ENCODE measurements at places on chromosomes 6 and 20.

DNA sequence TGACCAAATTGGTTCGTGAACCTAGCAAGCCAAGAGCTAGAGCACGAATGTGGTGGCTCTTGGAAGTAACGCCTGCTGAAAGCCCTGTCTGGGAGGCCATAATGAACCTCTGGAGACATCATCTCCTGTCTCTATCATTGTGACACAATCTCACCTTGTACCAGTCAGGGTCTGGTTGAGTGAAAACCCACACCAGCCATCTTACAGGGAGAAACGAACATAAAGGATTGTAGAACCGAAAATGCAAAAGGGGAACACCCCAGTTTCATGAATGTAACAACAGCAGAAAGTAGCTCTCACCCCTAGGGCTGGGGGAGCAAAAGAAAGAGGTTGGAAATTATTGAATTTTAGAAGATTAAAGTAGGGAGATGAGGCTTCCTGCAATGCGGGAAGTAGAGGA, 50.9 kb upstream of the TAB2 start:
- peak; percentile 9 for DNase-seq

DNA sequence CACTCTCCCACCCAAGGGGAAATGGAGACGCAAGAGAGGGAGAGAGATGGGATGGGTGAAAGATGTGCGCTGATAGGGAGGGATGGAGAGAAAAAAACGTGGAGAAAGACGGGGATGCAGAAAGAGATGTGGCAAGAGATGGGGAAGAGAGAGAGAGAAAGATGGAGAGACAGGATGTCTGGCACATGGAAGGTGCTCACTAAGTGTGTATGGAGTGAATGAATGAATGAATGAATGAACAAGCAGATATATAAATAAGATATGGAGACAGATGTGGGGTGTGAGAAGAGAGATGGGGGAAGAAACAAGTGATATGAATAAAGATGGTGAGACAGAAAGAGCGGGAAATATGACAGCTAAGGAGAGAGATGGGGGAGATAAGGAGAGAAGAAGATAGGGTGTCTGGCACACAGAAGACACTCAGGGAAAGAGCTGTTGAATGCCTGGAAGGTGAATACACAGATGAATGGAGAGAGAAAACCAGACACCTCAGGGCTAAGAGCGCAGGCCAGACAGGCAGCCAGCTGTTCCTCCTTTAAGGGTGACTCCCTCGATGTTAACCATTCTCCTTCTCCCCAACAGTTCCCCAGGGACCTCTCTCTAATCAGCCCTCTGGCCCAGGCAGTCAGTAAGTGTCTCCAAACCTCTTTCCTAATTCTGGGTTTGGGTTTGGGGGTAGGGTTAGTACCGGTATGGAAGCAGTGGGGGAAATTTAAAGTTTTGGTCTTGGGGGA, 754 bp downstream of the TNF start:
- DNase-seq, result no peak

DNA sequence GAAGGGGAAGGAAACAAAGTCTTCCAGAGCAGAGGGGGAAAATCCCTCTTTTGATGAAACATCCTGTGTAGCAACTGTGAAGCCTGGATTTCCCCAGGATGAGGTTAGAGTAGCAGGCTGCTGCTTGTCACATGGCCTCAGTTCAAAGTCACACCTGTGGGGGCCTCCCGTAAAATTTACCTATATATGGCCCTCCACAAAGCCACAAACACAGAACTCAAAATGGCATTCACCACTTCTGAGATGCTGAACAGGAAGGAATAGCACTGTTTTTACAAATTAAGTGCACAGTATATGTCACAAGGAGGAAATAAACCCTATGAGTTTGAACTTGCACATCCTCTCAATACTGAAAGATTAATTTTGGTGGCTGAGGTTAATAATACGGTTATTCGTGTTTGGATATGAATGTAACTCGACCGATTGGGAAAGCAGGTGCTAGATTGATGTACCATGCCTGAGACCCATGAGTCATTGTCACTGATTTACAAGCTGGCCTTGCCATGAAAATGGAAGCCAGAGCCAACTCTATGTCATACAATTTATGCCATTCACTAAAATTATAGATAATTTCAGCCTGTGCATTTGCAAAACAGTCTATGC, 70.6 kb downstream of the SGK1 start:
- peak; percentile 81 for DNase-seq

DNA sequence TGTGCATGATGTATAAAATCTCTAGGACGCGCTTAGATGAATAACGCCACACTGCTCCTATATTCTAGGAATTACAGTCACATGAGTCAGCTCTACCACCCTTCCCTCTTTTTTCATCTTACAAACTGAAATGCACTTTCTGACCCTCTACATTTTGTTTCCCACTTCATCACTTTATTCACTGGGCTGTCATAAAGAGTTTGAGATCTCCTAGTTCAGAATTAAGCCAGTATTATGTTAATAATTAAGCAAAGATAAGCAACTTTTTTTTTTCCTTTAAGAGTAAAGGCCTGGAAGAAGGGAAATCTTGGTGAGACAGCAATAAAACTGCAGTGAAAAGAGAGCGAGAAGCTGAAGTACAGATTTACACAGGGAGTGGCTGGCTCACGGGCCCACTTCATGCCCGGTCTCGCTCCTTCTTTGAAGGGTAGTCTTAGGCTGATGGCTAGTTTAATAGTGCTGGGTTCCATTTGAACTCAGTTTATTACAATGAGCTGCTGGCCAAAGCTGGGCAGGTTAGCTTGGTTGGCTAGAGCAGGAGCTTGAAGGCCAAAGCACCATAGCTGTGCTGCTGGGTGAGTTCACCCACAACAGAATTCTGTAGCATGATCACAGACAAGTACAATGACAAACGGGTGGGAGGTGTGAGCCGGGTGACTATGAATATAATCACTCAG, 110.6 kb downstream of the MAP7 start:
- no peak for DNase-seq

GRCh38 chr20:51876313-51876940, 74.1 kb upstream of the SALL4 start:
- DNase-seq, result no peak

GRCh38 chr6:156698239-156699016, 78.8 kb upstream of the ARID1B start:
- no peak for DNase-seq

- no peak for DNase-seq
These were observed 102.5 kb downstream of the PLCB1 start for GRCh38 chr20:8234580-8234979.

DNA sequence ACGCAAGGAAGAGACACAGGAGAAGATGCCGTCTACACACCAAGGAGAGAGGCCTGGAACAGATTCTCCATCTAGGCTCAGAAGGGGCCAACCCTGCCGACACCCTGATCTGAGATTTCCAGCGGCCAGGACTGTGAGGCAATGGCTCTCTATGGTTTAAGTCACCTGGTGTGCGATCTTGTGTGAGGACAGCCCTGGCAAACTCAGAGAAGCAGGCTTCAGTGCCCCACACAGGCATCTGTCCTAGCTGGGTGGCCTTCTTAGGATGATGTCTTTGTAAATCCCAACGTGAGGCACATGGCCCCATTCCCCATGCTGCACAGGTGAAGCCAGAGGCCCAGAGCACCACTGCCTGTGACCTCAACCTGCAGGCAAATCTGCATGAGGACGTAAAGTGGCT, 87.6 kb upstream of the FRMD1 start:
- no peak for DNase-seq

GRCh38 chr6:83198486-83199172, 5.5 kb downstream of the RWDD2A start:
- no peak for DNase-seq

GRCh38 chr6:15560713-15561112, 102.1 kb downstream of the DTNBP1 start:
- no peak for DNase-seq

- DNase-seq, result no peak
These were observed 7.6 kb upstream of the TP53RK start for GRCh38 chr20:46696791-46697279.

DNA sequence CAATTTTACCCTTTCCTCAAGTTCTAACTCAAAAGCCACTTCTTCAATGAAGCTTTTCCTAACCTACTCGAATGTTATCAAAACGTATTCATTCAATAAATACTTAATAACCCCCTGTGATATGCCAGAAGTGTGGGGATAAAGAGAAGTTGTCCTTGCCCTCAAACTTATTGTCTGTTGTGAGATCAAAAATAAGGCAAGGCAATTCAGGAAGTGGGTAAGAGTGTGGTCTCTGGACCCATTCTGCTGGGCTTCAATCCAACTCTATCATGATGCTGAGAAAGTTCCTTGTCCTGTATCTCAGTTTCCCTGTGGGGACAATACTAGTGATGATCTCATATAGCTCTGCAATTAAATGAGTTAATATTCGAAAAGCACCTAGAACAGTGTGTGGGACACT, 92.8 kb downstream of the PRDM1 start:
- DNase-seq, result no peak

Measured in CD4-positive, alpha-beta T cell treated with Interleukin-1 beta for 1 hour (primary cell).